Kidney epithelial cell (primary cell): ENCODE measurements at places on chromosomes 1 and 21.

DNA sequence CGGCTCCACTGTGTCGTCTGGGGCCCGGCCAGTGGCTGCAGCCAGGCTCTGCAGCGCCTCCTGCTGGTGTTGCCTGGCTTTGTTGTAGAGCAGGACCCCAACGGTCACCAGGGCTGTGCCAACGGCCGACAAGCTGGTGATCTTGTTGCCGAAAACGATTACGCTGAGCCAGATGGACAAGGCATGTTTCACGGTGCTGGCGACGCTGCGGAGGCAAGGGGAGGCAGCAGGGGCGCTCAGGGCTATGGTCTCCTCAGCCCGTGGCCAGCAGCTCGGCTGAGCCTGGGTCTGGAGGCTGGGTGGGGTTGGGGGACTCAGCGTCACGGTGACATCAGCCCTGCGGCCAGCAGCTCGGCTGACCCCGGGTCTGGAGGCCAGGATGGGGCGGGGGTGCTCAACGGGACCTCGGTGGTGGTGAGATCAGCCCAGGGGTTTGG lies 7.0 kb upstream of the CDK11B start:
- no peak for DNase-seq

GRCh38 chr1:161350671-161351070 lies 17.0 kb downstream of the CFAP126 start:
- no peak for DNase-seq

GRCh38 chr1:55427606-55428005 lies 212.4 kb upstream of the USP24 start:
- DNase-seq, result no peak

GRCh38 chr1:211978596-211978995 lies 56.8 kb downstream of the INTS7 start:
- no peak for DNase-seq

- DNase-seq, result no peak
These were observed 27.6 kb upstream of the ARHGAP29 start for GRCh38 chr1:94265011-94265422.

DNA sequence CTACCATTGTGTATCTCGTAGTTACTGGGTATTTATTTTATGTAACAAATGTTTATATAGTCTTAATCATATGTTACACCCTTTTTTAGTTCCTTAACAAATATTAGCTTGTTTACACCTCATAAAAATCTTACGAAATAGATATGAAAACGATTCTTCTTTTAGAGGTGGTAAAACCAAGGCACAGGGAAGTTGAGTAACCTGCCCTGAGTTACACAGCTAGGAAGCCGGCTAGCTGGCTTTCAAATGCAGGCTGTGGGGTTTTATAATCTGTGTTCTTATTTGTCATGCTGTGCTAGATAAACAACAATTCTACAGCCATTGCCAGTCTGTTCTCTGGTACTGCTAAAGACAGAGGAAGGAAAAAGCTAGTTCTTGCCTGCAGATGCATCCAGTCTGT lies 109.6 kb downstream of the NOS1AP start:
- no peak for DNase-seq

DNA sequence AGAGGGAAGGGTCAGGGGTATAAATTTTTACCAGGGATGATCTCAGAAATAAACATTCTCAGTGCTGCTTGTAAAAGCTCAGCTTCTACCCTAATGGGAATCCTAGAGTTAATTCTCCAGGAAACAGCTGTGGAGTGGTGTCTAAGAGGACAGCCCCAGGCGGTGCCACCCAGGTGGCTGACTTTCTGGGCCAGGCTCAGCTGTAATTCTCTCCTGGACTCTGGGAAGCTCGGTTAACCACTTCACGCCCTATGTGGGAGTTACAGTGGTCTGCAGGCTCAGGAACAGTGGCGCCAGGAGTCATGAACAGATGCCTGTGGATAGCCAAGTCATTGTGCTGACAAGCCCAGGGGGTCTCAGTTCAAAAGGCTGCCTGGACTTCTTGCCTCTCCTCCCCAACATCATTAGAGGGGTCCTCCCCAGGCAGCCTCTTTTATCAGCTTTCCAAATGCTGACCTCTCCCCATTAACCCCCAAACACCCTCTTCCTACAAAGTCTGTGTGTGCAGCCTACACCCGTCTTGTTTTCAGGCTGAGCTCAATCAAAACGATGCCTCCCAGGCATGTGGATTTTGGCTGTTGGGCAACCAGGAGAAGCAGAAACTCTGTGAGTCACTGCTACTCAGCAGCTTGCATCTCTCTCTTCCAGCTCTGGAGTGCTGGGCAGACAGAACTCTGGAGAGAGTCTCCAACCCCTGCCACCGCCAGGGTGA lies 1.2 kb downstream of the HHIPL2 start:
- peak; percentile 58 for DNase-seq

- no peak for DNase-seq
These were observed 537.9 kb upstream of the NR5A2 start for GRCh38 chr1:199489594-199489993.

- DNase-seq, result no peak
These were observed 5.8 kb upstream of the TMEM52 start for GRCh38 chr1:1924849-1925248.

- DNase-seq, result peak; percentile 82
These were observed 126.1 kb downstream of the CDC42BPA start for GRCh38 chr1:227192163-227192562.

DNA sequence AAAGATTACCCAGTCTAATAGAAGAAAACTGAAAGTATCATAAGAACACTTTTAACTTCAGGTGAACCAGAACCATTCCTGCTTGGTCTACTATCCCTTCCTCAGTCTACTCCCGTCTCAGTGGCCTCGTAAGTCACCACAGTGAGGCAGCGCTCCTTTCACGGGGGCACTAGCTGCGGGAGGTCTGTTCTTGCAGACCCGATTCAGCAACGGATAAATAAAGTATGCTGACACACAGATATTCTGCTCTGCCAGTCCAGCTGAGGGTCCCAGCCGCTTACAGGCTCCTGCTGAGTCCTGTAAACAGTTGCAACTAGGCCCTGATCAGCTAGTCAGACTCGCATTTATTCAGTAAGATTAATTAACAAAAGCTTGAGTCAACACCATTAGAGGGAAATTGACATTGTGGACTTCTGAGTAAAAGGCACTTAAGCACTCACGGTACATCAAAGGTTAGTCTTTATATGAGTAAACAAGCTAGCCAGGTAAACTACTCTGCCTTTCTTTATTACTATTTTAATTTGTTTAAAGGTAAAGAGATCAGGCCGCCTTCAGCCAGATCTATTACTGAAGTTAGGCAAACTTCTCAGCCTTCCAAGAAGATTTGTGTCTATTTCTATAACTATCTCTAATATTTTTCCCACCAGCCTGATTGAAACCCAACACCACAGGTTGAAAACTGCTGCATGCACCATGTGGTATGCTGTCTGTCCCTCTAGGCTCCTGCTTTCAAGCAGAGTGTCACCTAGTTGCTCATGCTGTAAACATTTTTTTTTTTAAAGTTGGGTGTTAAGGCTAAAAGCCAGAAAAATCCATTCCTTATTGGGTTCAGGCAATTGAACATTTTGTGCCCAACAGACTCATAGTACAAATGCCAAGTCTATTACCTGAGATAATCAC lies 87.7 kb downstream of the INTS7 start:
- DNase-seq, result no peak
